ENCODE measurements at places on chromosomes 4 and X.

- DNase-seq = peak; percentile 56
These were observed 21.6 kb upstream of the REPS2 start for GRCh38 chrX:16924631-16925480.

DNA sequence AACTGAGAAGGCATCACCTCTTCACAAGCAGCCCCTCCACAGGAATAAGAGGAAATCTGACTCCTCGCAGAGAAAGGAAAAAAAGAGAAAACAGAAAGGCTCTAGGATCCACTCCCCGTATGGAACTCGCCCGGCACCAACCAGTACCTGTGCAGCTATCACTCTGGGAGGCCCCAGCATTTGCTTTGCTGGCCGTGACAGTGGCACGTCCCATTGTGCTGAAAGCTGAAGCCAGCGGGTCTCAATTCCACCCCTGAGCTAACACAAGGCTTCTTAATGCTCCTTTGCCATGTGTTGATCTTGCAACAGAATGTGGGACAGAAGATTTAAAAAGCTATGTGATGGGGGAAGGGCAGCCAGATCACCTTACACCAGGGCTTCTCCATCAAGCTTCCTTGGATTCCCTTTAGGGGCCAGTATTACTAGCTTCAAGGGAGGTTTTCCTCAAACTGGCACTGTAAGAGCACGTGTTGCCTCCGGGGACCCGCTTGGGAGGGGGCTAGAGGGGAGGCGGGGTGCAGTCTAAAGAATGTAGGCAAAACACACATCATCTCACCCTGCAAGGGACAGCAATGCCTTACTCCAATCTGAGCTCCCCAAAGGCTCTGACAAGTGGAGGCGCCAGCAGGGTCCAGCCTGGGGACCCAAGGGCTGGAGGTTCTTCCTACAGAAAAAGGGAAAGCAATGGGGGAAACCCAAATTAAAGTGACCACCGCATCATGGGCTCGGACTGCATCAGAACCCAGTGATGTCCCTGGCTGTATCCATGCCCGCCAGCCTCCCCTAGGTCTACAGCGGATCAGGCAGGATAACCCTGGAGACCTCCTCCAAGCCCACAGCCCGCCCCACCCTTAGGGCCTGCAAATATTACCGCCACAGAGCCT, 1.2 kb downstream of the USP46 start:
- no peak for DNase-seq

- DNase-seq = peak; percentile 14
These were observed 27.6 kb downstream of the MCF2 start for GRCh38 chrX:139680356-139680755.

- no peak for DNase-seq
These were observed 23.5 kb downstream of the SPRY1 start for GRCh38 chr4:123419885-123420755.

DNA sequence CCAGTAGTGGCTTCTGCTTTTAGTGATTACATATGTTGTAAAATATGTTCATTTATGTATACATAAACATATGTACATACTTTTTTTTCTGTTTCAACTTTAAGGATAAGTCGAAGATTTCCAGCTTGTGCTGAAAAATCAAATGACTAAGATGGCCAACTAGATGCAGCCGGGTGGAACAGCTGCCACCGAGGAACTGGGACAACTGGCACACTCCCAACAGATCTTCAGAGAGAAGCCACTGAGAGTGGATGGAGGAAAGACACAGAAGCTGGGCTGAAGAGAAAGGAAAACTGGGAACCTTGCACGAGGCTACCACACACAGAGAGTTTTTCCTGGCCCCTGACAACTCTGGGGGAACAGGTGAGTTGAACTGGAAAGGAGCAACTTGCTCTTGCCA, 207.5 kb downstream of the FAM47B start:
- no peak for DNase-seq

- DNase-seq = peak; percentile 51
These were observed 54.9 kb downstream of the MAGEB17 start for GRCh38 chrX:16222151-16222550.

DNA sequence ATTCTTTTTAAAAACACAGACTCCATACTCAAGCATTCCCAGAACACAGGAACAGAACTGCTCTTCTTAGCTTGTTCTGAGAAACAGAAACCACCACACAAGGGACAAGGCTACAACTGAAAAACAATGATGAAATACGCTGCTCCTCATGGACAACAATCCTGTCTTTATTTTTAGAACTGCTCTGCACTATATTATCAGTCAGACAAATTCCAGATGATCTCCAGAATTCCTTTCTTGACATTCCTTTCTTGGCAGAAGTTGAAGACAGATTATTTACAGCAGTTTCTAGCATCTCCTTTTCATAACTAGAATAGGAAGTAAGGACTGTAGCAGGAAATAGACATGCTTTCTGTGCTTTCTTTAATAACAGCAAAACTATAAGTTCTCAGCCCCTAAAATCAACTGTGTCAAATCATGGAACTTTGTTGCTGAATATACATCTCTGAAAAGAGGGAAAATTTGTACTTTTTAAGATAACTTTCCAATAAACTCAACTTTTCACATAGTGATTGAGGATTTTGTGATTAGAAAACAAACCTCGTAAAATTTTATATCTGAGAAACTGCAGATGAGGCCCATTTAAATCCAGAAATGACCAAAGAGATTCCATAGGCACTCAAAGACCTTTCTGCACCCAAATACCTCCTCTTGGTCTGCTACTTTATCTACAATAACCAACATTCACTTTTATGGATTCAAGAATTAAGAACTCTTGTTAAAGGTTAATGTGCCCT, 35.9 kb downstream of the ANTXR2 start:
- no peak for DNase-seq

DNA sequence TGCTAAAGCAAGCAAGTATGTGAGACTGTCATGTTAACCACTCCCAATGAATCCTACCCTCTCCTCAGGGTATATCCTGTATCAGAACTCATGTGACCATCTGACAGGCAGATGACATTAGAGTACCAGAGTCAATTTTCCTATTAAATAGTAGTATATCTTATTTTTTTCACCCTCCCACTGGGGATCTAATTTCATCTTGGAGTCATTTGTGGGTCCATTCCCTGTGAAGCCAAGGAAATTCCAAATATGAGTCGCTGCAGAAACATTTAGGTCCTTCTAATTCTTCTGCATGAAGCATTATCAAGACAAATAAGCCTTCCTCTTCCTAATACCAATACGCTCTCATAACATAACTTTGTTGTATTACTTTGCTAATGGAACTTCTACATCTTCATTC, 52.2 kb upstream of the BLTP1 start:
- DNase-seq = no peak

- no peak for DNase-seq
These were observed 203.4 kb downstream of the CHIC1 start for GRCh38 chrX:73766431-73766795.

- DNase-seq = peak; percentile 5
These were observed 33.1 kb downstream of the FTHL17 start for GRCh38 chrX:31038575-31039326.

- DNase-seq = no peak
These were observed 1207.4 kb downstream of the ADGRL3 start for GRCh38 chr4:62407534-62407933.

DNA sequence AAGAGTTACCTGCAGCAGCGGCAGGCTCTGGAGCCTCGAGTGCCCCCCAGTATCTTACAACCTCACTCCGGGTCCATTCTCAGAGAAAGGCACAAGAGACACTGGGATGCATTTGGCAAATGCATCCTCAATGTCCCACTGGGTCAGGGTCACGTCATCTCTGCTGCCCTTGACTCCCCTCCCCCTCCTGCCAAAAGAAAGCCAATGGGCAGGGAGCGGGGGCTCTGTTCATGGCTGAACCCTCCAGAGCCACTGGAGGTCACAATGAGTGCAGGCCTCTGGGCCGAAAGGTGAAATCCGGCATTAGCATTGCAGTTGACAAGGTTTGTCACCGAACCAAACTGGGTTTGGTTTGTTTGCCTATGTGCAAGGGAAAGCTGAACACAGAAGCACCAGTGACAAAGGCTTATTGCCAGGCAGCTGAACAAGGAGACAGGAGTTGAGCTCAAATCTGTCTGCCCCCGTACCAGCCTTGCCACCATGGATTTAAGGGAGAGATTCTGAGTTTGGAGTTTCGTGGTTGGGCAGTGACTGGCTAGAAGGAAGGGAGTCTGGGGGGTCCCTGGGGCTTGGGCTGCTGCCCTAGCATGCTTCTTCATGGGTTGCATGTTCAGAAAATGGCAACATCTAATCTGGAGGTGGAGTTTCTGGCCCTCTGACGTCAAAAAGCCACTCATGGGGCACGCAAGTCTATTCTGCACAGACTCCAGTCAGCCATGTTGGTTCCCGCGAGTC, 64.3 kb downstream of the HTRA3 start:
- DNase-seq = no peak

GRCh38 chr4:119858176-119858575, 208.5 kb downstream of the MAD2L1 start:
- DNase-seq = no peak

- no peak for DNase-seq
These were observed 52.1 kb upstream of the LHFPL1 start for GRCh38 chrX:112731793-112732192.

DNA sequence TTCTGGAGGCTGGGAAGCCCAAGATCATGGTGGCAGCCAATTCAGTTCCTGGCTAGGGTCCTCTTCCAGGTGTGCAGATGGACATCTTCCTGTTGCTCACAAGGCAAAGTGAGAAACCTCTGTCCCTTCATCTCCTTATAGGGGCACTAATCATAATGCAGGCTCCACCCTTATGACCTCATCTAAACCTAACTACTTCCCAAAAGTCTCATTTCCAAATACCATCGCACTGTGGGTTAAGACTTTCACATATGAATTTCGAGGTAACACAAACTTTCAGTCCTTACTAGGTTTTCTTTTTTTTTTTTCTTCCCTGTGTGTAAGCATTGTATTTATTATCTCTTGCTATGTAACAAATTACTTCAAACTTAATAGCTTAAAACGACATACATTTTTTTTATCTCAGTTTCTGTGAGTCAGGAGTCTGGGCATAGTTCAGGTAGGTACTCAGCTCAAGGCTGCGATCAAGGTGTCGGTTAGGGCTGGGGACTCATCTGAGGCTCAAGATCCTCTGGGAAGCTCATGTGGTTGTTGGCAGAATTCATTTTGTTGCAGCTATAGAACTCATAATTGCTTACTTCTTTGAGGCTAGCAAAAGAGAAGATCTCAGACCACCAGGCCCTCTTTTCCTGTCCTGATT, 204.7 kb upstream of the STK26 start:
- DNase-seq = no peak

DNA sequence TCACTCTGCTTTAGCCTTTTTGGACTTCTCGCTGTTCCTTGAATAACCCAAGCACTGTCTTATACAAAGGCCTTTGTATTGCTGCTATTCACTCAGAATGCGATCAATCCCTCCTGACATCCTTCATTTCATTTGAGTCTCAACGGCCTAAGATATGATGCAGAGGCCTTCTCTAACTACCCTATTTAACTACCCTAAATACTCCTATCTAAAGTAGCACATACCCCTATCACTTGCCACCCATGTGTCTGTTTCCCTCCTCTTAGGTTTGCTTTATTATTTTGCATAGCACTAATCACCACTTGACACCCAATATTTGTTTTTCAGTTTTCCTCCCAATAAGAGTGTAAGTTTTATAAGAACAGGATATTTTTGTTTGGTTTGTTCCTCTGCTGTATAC, 42.3 kb upstream of the ACSL4 start:
- DNase-seq = no peak

DNA sequence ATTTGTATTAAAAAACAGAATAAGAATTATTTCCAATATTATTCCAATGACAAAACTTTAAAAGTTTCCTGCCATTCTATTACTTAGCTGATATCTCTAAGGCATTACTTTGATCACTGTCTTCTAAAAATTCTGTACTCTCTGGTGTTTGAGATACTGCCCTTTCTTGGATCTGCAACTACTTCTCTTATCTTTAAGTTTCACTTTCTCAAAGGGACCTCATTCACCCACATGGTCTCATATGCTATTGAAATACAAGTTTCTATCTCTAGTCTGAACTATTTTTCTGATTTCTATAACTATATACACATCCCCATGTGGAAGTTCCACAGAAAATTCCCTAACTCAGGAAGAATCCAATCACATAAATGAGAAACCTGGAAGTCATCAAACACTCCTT, 22.2 kb downstream of the TMPRSS11E start:
- DNase-seq = no peak

DNA sequence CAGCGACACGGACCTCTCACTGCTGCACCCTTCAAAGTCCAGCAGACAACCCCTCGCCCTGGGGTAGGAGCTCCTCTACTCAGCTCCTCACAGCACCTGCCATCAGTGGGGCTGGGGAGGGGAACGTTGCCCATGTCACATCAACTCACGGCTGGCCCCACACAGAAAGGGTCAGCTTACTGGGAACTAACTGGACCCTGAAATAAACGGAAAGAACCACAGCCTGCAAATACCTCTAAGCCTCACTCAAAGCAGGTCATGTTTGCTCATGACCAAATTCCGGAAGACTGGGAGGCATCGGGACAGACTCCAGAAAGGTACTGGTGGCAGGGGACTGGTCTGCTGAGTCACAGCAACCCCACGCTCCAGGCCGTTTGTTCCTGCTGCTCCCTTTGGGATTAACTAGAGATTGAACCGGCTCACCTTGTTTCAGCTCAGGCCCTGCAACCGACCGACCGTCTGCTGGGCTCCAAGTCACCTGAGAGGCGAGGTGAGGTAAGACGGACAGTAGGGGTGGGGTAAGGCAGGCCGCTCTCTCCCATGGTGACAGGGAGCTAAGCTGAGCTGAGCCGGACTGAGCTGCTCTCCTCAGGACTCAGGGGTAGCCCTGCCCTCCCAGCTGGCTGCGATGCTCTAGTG, 5.6 kb downstream of the G6PD start:
- no peak for DNase-seq

DNA sequence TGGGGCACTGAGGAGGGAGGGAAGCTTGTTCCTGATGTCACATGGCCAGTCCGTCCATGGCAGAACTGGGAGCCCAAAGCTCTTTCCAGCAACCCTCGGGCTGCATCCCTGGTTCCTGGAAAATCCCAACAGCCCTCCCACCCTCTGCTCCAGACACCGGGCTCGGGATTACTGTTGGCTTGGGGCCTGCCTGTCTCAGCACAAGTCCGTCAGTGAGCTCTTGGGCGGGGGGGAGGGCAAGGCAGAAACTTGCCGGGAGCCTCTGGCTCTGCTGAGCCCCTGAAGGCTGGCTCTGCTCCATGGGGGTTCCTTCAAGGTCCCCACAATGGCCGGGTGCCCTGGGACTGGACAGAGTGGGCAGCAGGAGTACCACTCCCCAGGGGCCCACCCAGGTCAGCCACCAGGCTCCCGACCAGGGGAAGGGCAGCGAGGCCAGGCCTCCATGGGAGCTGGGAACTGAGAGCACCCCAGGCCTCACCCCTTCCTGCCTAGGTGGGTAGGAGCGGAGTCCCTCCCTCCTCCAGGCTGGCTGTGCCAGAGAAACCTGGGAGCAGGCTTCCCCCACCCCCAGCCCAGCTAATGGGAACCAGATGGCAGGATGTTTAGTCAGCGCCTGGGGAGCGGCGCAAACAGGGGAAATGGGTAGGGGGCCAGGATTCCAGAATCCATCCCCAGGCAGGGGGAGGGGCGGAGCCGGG, 6.4 kb upstream of the HAUS7 start:
- no peak for DNase-seq

- no peak for DNase-seq
These were observed 1870.5 kb upstream of the TENM3 start for GRCh38 chr4:180372691-180373090.

GRCh38 chr4:87465739-87466366, 43.5 kb downstream of the NUDT9 start:
- DNase-seq = peak; percentile 22

Measured in foreskin keratinocyte (primary cell).